Non-pigmented ciliary epithelial cell (primary cell): ENCODE measurements at places on chromosomes 2 and 18.

DNA sequence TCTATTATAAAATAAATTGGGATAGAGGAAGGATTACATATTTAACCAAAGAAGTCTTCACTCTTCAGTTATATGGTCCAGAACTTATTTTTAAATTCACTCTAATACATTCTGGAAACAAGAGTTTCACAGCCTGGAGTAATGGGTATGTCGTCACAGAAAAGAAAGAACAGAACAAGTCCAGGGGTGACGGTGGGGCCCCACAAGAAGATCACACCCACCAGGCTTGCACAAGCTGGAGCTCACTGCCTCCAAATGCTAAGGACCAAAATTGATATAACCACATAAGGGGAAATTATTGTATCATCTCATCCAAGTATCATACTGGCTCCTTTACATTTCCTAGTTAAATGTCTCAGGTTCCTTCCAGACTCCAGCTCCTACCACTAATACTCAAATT, 11.3 kb downstream of the LRPPRC start:
- no peak for DNase-seq

GRCh38 chr2:180115675-180116074, 108.6 kb upstream of the CWC22 start:
- DNase-seq: no peak

GRCh38 chr18:70423120-70423519, 134.3 kb downstream of the SOCS6 start:
- DNase-seq: no peak

- DNase-seq: no peak
These were observed 70.3 kb downstream of the VAPA start for GRCh38 chr18:9984080-9984479.

GRCh38 chr18:27632706-27633105, 447.6 kb upstream of the CHST9 start:
- no peak for DNase-seq

GRCh38 chr2:37282746-37283145, 41.9 kb downstream of the PRKD3 start:
- DNase-seq: peak; percentile 42

GRCh38 chr18:77033575-77033974, 99.0 kb downstream of the MBP start:
- no peak for DNase-seq
